ENCODE measurements at places on chromosomes 11 and 22.

- no peak for DNase-seq
Measured at GRCh38 chr11:71075871-71076420, 176.4 kb downstream of the SHANK2 start.

GRCh38 chr11:2582351-2582945 is 117.3 kb downstream of the KCNQ1OT1 start:
- no peak for DNase-seq

- no peak for DNase-seq
Measured at GRCh38 chr11:2686360-2687222, 13.2 kb downstream of the KCNQ1OT1 start.

DNA sequence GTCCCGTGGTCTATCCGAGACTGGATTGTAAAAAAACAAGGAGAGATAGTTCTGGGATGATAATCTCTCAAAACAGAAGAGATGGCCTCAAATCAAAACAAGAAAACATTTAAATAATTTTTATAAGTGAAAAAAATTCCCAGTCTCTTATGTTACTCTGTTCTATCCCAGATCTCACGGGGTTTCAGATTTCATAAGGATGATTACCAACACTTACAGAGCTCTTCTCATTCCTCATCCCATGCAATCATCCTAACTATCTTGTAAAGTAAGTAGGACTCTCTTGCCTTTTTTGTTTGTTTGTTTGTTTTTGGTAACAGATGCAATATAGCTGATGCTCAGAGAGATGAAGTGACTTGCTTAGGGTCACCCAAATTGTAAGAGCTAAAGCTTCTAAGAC is 20.0 kb upstream of the ZBTB16 start:
- no peak for DNase-seq

DNA sequence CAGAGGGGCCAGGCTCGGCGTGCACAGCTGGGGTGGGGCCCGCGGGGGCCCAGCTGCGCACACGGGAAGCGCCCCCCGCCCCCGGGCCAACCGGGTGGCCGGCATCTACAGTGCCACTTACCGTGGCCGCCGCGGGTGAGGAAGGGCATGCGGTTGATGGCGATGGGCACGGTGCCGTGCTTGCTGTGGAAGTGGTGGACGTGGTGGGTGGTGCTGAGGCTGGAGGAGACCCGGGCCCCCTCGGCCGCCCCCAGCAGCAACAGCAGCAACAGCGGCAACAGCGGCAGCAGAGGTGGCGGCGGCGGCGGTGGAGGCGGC is 51.4 kb downstream of the SLC22A12 start:
- no peak for DNase-seq

GRCh38 chr11:3942956-3943497 is 87.6 kb downstream of the STIM1 start:
- DNase-seq, result no peak

DNA sequence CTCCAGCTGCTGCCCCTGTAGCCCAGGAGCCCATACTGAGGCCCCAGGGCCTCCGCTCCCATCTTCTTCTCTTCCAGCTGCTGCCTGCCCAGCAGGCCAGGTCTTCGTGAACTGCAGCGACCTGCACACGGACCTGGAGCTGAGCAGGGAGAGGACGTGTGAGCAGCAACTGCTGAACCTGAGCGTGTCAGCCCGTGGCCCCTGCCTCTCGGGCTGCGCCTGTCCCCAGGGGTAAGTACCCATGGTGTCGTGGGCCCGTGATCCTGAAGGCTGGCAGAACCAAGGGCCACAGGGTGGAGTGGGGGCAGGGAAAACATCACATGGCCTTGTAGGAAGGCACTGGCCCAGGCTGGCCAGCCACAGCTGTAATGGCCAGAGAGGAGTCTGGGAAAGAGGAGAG is 31.2 kb downstream of the OTOG start:
- DNase-seq, result no peak

DNA sequence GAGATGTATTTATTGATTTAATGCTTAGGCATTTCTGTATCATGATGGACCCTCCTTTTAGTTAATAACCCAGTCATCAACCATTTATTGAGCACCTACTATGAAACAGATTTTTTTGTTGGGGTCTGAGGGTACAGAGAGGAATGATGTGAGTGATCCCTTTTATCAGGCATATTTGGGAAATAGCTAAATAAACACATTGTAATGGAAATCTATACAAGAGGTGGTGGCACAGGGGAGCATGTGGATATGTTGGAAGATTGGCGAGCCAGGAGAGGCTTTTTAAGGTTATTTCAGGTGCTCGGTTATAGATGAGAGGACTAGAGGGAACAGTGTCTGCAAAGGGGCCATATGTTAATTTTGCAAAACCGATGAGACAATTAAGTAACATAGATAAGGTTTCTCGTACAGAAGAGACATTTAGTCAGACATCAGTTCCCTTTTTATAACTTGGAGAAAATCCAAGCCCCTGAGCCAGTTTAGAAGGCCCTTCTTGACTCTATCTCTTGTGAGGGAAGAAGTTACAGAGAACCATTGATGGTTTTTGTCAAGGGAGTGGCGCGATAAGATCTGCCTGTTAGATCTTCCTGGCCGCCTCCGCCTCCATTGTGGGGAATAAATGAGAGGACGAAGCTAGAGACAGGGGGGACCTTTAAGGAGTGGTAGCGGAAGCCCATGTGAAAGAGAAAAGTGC is 2.0 kb downstream of the ATXN10 start:
- DNase-seq, result no peak

- DNase-seq, result no peak
Measured at GRCh38 chr22:23984430-23984829, 4.5 kb downstream of the GSTT2 start.

DNA sequence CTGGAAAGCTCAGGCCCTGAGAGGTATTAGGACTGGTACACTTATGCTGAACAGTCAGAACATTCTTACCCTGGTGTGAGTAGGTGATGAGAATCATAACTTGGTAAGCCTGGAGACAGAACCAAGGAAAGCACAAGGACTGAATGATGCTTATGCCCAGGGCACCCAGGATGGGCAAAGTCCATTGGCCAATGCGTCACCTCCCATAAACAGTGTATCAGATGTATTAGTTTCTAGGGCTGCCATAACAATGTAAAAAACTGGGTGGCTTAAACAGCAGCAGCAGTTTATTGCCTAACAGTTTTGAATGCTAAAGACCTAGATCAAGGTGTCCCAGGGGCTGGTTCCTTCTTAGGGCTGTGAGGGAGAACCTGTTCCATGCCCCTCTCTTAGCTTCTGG is 107.0 kb downstream of the FAR1 start:
- no peak for DNase-seq

Measured in stimulated activated CD4-positive, alpha-beta T cell treated with anti-CD3 and anti-CD28 coated beads, Interleukin-12 subunit alpha, Interleukin-12 subunit beta, amount 100 ng/mL, for 48 hours (primary cell).